ENCODE measurements at places on chromosomes 4 and X. TPM values are rescaled to one million over a fixed set of nuclear protein-coding genes. Genes with fewer than 3 reads are reported as not detected.

Gene SGMS2
- total RNA-seq, result 86.9 TPM

Gene FOXR2
- not detected for total RNA-seq

Gene TMEM150C
- 0.42 TPM for total RNA-seq

Gene VCX3B
- not detected for total RNA-seq
